ENCODE measurements at places on chromosomes 7 and 10.

GRCh38 chr10:110036640-110037039, 28.9 kb downstream of the ADD3 start:
- no peak for DNase-seq

DNA sequence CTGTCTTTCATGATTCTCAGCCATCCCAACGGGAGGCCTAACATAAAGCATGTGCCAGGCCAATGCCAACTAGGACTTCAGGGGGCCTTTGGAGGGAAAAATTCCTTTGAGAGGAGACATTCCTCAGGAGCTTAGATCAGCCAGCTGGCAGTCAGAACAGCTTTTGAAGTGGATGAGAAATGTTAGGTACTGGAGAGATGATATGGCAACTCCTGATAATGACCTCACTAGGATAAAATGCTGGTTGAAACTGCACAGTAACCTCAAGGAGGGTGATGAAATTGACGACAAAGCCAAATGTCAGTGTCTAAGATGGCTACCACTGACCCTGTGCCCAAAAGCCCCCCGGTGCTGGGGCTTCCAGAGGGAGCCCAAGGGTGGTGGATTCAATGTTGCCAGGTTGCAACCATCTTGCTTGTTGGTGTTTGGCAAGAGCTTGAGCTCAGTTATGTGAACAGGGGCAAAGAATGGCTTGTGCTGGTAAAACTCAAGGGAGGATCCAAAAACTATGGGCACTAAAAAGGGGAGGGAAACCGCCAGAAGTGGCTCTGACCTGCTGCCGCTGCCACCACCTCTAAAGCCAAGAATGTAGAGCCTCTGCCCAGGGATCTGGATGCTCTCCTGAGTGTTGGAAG, 121.2 kb downstream of the UBE2H start:
- peak; percentile 26 for DNase-seq

- DNase-seq, result no peak
Observed at GRCh38 chr7:1432411-1433082, 26.7 kb downstream of the MICALL2 start.

DNA sequence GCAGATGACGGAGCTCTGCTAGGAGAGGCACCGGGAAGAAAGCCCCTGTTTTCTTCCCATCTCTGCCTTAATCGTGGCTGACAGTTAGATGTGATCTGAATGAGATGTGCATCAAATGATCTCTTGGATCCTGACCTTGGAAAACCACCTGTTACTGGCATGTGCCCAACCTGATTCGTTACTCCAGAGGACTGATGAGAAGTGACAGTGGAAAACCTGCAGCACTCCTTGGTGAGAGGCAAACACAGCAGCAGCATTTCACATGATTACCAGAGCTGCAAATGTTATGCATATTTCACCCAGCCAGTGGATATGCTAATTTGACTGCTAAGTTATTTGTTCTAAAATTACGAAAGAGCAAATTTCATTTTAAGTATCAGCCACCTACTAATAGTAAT, 95.3 kb downstream of the PTPRN2 start:
- no peak for DNase-seq

DNA sequence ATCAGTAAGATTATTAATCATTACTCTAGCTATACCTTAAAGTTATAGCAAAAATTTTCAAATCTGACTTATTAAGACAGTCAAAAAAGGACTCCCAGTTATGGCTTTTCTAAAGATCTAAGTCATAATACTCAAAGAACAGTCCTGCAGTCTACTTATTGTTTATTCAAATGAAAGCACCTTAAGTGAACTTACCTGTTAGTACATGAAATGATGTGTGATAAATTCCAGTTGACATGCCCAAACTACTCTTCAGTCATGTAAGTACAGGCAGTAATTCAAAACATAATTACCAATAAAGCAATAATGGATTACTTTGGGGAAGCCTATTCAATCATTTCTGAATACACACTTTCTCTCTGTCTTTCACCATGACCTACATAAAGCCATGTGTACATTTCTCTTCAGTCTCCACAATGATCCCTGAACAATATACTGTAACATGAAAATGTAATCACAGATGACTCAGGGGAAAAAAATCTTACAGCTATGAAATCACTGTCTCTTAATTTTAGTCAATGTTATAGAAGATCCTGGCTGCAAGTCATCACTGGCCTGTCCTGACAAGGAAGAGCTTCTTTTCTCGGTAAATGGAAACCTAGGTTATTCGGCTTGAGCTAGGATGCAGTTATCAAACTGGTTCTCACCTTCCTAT, 420.7 kb upstream of the LRRTM3 start:
- DNase-seq, result no peak

DNA sequence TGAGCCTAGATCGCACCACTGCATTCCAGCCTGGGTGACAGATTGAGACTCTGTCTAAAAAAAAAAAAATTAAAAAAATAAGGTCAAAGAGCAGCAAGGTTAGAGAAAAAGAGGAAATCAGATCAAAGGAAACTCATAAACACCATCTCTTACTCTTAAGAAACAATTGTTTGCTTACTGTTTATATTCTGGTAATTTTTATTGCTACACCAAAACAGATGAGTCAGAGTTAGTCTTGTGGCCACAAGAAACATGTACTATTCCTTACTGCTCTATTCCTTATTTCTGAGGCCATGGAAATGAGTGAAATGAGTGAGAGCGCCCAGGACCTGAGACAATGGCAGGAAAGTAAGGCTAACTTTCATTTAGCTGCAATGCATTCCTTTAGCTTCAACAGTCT, 387.3 kb downstream of the HPSE2 start:
- no peak for DNase-seq

- DNase-seq, result no peak
Observed at GRCh38 chr7:102829075-102829474, 80.3 kb downstream of the FAM185A start.

GRCh38 chr7:110454713-110455112, 636.2 kb upstream of the LRRN3 start:
- DNase-seq, result no peak

- DNase-seq, result no peak
Observed at GRCh38 chr7:73901231-73901822, 40.4 kb downstream of the TMEM270 start.

DNA sequence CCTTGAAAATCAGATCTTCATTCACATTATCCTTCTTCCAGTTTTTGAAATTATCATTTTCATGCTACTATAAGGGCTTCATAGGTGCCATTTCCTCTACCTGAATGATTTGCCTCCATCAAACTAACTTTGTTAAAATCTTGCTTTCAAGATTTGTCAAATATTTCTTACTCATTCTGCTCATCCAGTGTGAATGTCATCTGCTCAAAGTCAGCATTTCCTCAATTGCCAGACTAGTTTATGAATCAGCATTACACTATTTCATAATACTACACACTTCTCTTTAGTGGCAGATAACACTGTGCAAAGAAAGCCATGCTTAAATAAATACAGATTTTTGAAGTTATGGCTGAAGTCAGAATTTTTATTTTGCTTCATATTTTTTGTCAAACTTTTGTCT, 21.3 kb upstream of the LIPF start:
- no peak for DNase-seq

GRCh38 chr7:132379292-132379691, 197.0 kb downstream of the PLXNA4 start:
- DNase-seq, result no peak

GRCh38 chr10:43502931-43503330, 66.0 kb downstream of the ZNF487 start:
- no peak for DNase-seq

- DNase-seq, result peak; percentile 3
Observed at GRCh38 chr10:112490545-112490944, 43.5 kb downstream of the VTI1A start.

DNA sequence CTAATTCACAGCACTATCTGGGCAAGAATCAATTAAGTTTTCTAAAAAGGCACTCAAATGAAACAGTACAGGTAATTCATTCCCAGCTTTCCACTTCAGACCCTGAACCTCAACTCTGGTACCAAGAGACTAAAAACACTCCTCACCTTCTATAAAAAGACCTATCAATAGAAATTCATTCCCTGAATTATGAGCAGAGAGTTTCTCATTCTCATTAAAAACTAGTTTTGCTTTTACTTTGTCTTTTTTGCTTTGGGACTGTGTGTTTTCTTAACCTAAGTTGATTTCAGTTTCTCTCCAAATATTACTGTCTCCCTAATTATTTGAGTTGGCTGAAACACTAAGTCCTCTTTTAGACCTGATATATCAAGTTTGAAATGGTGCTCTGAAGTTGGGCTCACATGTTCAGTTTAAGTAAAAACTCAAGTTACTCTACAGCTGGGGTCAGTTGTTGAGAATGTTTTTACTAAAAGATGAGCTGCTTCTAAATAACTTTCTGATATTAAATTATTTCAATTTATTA, 189.5 kb downstream of the JAZF1 start:
- DNase-seq, result no peak

DNA sequence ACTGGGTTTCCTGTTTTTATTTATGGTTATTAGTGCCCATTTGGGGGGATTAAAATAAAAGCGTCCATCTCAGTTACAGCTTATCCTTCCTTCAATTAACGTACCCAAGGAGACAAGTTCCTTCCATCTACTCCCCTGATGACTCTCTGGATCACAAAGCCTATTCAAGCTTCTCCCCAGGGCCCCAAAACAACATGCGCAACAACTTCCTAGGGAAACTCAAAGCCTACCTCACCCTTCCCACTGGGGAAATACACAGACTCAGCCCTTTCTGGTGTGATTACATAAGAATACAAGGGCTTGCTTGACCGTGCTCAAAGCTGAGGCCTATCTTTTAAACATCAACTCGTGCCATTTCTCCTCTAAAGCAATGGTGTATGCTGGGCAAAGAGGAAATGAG, 112.4 kb downstream of the CDK6 start:
- DNase-seq, result no peak

DNA sequence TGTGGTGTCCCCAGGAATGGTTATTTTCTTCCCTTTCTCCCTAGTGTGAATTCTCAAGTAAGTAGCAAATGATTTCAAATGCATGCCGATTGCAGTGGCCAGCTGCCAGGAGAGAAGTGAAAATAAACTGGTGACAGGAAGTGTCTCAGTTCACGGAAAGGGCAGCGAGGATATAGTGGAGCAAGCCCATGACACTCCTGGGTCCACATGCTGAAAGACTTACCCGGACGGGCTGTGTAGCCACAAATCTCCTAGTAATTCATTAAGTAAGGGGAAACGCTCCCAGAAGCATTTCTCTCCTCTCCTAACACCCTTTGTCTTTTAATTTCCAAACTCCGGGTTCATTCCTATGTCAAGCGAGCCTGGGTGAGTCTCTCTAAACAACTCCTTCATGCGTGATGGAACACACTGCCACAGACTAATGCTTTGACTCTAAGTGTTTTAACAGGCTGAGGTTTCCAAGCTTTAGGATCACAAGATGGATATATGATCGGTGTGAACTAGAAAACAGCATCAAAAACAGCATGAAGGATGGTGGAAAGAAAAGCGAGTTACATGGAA, 125.6 kb downstream of the CYP26A1 start:
- DNase-seq, result no peak

GRCh38 chr7:100588438-100588837, 2.3 kb downstream of the FBXO24 start:
- no peak for DNase-seq

DNA sequence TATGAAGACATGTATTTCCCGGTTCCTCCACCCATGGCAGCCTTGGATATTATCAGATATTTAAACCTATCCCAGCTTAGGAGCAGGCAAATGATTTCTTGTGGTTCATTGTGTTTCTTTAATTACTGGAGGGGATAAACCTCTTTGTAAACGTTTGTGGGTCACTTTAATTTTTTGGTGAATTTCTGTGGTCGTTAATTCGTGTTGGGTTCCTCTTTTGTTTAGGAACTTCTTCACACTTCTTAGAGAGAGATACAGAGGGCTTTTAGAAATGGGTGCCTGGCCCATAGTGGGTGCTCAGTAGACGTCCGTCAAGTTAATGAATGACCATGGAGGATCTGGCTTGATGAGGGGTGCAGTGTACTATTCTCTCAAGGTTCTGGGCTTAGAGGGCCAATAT, 27.2 kb upstream of the NUB1 start:
- DNase-seq, result no peak

DNA sequence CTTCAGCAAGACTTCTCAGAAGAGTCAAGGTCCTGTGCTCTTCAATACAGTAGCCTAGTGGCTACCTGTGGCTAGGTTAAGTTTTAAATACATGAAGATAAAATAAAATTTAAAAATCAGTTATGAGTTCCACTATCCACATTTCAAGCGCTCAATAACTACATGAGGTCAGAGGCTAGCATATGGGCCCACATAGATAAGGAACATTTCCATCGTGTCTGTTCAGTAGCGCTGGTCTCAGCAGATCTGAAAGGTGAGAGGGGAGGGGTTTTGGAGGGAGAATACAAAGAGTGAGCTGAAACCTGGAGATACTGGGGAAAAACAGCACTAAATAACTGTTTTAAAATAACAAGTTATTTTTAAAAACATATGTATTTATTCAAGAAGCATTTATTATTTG, 219.0 kb downstream of the TRIL start:
- DNase-seq, result no peak

DNA sequence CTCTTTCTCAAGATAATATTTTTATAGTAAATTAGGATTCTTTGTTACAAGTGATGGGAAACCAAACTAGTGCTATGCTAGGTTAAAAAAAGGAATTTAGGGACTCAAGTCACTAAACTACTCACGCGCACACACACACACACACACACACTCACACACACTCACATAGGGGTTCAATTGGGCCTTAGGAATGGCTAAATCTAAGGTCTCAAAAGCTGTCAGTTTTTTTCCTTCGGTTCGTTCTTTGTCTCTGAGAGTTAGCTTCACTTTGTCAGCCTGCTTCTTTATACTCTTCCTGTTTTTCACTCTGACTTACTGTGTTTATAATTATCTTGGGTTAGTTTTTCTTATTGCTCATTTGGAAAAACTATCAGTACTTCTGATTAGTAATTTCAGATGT, 138.9 kb downstream of the ADK start:
- no peak for DNase-seq

DNA sequence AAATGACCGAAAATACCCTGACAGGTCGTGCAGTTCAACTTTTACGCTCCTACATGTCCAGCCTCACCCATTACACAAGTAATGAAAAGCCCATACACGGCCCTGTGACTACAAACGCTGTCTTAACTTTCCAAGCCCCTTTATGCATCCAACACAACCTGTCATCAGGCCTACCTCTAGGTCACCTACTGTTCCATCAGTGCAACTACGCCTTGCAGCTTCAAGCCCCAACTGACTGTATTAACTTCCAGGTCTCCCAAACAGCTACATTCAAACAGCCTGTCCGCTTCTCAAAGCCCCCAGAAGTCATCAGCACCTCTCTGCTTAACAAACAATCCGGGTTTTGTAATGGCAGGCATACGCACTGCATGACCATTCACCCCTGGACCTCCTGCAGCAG, 19.2 kb downstream of the ZNF107 start:
- no peak for DNase-seq

- no peak for DNase-seq
Observed at GRCh38 chr7:102973096-102973802, 60.4 kb downstream of the LRRC17 start.

- DNase-seq, result no peak
Observed at GRCh38 chr10:121658611-121659010, 60.4 kb upstream of the FGFR2 start.

GRCh38 chr7:35576031-35576573, 118.8 kb downstream of the HERPUD2 start:
- no peak for DNase-seq

Data from NCI-H446 treated with DMSO at 0.1 percent for 48 hours (cell line).